ENCODE measurements at places on chromosomes 6 and 20.

DNA sequence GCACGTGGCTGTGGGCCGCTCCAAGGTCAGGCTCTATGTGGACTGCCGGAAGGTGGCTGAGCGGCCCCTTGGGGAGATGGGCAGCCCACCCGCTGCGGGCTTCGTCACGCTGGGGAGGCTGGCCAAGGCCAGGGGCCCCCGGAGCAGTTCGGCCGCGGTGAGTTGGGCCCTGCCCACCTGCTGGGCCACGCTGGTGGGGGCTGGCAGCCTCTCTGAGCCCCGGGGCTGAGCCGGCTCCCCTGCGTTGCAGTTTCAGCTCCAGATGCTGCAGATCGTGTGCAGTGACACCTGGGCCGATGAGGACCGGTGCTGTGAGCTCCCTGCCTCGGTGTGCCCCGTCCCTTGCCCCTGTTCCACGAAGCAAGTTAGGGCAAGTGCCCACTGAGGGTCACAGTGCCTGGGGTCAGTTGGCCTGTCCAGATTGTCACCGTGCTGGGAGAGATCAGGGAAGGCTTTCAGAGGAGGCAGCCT is 27.1 kb downstream of the COL20A1 start:
- no peak for DNase-seq

- DNase-seq = no peak
Measured at GRCh38 chr20:53613748-53614147, 20.1 kb upstream of the ZNF217 start.

- DNase-seq = no peak
Measured at GRCh38 chr6:7440476-7440875, 50.9 kb downstream of the RIOK1 start.

DNA sequence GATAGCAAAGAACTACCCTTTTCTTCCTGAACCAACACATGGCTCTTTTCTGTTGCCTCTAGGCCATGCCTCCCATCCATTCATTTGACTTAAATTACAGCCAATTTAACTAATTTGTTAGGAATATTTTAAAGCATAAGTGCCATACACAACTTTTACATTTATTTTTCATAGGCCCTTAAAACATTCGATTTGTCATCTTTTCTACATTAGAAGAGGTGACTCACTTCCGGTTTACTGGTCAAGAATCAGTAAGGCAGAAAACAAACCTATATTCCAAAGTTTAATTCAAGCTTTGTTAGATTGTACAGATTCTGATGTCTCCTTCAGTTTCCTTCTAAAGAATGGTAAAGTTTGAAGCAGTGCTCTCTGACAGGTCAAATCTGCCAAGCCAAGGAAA is 344.3 kb downstream of the SAMD5 start:
- no peak for DNase-seq

- DNase-seq = no peak
Measured at GRCh38 chr6:89400050-89400449, 12.0 kb downstream of the RRAGD start.

DNA sequence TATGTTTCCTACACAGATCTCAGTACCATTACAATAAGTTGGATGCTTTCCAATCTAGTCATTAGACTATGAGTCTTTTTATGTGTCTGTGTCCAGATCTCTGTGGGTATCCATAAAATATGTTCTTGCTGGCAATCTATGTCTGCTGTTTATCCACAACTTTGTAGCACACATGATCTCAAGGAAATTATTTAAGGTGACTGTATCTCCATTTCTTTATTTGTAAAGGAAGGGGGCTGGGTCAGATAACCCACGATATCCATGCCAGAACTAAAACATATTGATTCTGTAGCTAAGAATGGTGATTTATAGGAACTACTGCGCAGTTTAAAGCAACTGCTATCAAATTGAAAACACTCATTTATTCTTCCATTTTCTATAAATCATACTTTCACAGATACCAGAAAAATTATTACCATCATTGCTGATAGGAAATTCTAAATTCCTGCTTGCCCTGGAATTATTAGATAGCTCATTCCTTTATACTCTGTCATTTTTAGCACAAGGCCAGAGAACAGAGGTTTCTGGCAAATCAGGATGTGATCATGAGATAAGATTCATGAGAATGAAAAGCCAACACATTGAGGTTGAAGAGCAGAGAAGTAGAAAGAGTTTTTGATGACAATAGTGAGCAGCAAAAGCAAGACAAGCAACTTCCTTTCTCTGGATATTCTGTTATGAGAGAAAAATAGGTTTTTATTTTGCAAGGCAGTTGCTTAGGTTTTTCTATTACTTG is 851.4 kb upstream of the CITED2 start:
- no peak for DNase-seq

Data from NCI-H460 (cell line).